ENCODE measurements at places on chromosomes 11 and 22.

DNA sequence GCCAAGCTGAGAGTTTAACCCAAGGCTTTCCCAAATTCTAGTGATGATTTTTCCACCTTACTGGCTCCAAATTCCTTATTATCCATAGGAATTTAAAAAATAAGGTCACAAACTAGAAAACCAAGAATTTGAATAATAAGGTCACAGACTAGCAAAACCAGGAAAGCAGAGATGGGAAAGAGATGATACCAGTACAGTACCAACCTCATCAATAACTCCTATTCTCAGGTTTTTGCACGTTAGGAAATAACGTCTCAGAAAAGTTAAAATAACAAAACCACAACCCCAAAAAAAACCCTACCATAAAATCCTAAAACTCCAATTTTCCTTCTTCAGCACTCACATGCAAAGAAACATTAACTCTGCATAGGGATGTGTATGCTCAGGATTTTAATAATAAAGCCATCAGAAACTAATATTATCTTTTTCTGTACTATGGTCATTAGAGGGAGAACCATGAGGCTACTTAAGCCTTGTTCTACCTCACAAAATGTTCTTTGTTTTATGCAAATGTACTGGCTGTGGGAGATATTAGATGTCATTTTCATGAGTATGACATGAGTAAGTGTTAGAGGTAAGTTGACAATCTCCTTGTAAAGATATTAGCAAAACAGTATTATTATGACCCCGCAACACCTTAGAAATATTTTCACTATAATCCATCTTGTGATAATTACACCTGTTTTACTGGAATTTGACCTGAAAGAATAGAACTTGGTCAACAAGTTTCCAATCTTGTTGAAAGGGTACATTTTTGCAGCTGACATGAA lies 16.1 kb upstream of the EED start:
- no peak for DNase-seq

- DNase-seq: no peak
Observed at GRCh38 chr11:74139151-74139918, 31.5 kb downstream of the C2CD3 start.

- DNase-seq: no peak
Observed at GRCh38 chr11:110990311-110990710, 255.2 kb upstream of the POU2AF2 start.

GRCh38 chr11:59801160-59801706 lies 9.3 kb downstream of the MRPL16 start:
- no peak for DNase-seq

- DNase-seq: no peak
Observed at GRCh38 chr11:113689768-113690618, 16.1 kb downstream of the TMPRSS5 start.

DNA sequence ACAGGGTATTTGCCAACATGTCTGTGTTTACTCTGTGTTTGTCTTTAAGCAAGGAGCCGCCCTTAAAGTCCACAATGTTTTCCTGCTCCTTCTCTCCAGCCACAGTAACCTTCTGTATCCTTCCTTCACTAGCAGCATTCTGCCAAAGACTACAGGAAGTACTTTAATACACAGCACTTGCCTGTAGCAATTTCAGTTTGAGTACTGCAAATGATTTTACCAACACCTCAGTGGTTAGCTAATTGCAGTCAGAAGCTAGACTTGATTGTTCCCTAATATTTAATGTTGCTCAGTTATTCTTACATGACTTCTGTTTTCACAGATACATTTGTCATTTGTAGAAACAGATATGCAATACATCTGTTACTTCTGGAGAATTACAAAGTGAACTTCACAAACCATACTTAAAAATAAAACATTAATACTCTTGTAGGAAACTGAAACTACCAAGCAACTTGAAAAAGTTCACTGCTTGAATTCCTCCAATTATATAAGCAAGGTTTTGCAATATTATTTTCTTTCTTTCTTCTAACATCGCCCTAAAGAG lies 69.1 kb downstream of the FCHSD2 start:
- no peak for DNase-seq

DNA sequence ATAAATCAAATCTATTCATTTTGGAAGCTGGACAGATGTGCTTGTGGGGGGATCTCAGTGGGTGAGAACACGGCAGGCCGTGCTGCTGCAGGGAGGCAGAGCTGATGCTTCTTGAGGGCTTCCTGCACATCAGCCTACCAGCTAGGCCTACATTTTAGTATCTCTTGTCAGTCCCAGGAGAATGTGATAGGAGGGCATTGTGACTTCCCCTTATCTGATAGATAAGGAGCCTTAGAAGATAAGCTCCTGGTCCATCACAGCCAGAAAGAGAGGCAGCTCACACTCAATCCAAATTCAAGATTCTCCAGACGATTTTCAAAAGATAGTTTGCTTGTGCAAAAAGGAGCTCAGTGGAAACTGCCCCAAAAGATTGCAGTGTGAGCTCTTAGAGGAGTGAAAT lies 89.0 kb downstream of the SHANK2 start:
- DNase-seq: no peak

DNA sequence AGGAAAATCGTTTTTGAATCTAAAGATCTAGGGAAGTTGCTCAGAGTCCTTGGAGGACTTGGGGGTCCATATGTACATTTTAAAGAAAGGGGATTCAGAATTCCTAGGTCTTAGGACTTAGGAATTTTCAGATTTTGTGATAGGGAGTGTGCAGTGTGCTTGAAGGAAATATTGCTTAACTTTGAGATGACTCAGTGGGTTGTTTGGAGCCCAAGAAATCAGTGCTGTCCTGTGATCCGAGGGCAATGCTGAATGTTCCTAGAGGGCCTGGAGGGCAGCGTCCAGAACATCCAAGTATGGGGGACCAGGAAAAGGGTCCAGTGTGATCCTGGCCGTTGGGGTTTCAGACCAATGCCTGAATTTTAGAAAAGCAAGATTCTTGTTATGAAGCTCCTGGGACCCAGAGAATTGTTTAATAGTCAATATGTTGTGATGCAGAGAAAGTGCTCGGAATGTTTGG lies 3.1 kb upstream of the IGF2 start:
- no peak for DNase-seq

DNA sequence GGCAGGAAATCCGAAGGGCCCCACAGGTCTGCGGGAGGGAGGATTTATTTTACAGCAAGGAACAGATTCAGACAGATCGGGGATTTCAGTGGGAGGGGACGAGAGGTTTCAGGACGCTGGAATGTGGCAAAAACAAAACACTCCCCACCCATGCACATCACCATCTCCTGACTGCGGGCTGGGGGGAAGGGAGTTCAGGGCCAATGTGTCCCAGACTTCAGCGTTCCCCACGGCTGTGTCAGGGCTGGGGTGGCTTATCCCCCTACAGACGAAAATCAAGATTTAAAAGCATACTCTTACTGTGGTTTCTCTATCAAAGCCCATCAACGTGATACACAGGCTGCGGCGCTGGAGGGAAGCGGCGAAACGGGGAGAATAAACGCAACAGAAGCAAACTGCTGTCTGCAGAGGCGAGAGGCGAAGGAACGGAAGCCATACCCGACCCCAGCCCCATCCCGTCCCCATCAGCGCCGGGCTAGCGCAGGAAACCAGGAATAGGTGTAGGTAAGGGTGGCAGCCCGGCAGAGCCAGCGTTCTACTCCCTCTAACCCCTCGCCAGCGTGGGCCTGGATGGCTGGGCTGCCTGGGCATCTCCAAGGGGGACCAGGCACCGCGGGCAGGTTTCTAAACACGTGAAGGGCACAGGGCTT lies 2.7 kb downstream of the TENM4 start:
- no peak for DNase-seq

GRCh38 chr22:31947296-31947695 lies 3.0 kb downstream of the YWHAH start:
- no peak for DNase-seq

DNA sequence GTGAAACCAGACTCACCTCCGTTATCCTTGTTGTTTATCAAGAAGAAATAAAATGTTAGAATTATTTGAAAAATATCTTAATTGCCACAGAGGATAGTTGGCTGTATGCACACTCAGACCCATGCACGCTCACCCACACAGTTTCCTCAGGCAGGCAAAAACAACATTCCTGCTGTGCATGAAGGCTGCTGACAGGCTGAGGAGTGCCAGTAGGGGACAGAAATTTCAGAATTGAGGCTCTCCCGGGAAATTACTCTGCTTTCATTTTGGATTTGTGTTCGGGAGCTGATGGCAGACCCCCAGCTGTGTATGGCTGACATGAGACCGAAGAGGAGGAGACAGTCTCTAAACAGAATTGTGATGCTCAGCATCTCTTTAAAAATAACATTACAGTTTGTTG lies 87.5 kb downstream of the AMOTL1 start:
- no peak for DNase-seq
